Activated CD4-positive, alpha-beta memory T cell treated with anti-CD3 and anti-CD28 coated beads for 36 hours (primary cell): ENCODE measurements at places on chromosomes 6 and 20.

GRCh38 chr20:8344631-8345030 lies 212.6 kb downstream of the PLCB1 start:
- H3K27me3 ChIP-seq = no peaks in the 10 kb centered on the region
- DNase-seq = no peak
- H3K4me3 ChIP-seq = no peak overlapping the region
- no peaks in the 10 kb centered on the region for H3K36me3 ChIP-seq
- no peaks in the 10 kb centered on the region for H3K4me1 ChIP-seq

- peaks cover 1% of the 10 kb centered on the region for H3K36me3 ChIP-seq
- DNase-seq = no peak
- no peaks in the 10 kb centered on the region for H3K27me3 ChIP-seq
- peaks cover 54% of the 10 kb centered on the region for H3K4me1 ChIP-seq
- H3K27ac ChIP-seq = no peak overlapping the region
Measured at GRCh38 chr6:37906121-37906520, 86.6 kb downstream of the ZFAND3 start.

DNA sequence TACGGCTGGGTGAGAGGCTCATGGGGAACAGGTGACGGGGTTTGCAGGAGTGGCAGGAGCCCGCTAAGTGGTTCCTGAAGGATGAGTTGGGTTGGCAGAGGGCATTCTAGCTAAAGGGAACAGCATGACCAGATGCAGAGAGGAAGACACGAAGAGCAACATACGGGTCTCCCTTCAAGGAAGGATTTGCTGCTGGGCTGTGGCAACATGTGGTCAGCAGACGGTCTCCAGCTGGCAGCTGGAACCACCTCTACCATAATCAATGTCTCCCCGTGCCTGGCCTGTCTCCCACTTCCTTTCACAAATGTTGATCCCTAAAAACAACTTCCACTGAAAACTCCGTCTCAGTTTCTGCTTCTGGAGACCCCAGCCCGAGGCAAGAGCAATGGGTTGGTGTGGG lies 80.6 kb upstream of the SULF2 start:
- no peaks in the 10 kb centered on the region for H3K36me3 ChIP-seq
- H3K27ac ChIP-seq = no peak overlapping the region
- peaks cover 13% of the 10 kb centered on the region for H3K27me3 ChIP-seq
- H3K4me3 ChIP-seq = no peak overlapping the region
- H3K4me1 ChIP-seq = no peaks in the 10 kb centered on the region
- DNase-seq = no peak

DNA sequence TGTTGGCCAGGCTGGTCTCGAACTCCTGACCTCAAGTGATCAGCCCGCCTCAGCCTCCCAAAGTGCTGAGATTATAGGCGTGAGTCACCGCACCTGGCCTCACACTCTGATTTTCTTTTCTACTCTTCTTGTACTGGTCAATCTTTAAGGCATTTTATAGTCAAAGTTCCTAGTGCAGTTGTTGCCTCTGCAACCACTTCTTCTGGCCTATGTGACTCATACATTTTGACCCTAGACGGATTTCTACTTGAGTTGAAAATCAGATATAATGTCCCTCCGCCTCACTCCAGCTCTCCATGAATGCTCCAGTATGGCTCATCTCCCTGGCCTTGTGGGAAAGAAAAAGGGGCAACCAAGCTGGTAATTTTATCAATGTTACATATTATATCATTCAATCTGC lies 42.4 kb downstream of the TNFRSF21 start:
- H3K4me3 ChIP-seq = no peak overlapping the region
- no peak for DNase-seq
- no peaks in the 10 kb centered on the region for H3K27me3 ChIP-seq
- H3K4me1 ChIP-seq = no peaks in the 10 kb centered on the region
- H3K36me3 ChIP-seq = no peaks in the 10 kb centered on the region

- no peaks in the 10 kb centered on the region for H3K4me1 ChIP-seq
- DNase-seq = no peak
- no peaks in the 10 kb centered on the region for H3K36me3 ChIP-seq
- H3K4me3 ChIP-seq = no peak overlapping the region
- peaks cover 2% of the 10 kb centered on the region for H3K27me3 ChIP-seq
- H3K27ac ChIP-seq = no peak overlapping the region
Measured at GRCh38 chr20:36794116-36794474, 20.5 kb upstream of the DSN1 start.

- H3K4me1 ChIP-seq = no peaks in the 10 kb centered on the region
- H3K27ac ChIP-seq = no peak overlapping the region
- H3K36me3 ChIP-seq = no peaks in the 10 kb centered on the region
- no peaks in the 10 kb centered on the region for H3K27me3 ChIP-seq
- H3K4me3 ChIP-seq = no peak overlapping the region
- no peak for DNase-seq
Measured at GRCh38 chr20:9087531-9088217, 18.8 kb downstream of the PLCB4 start.

- no peak overlapping the region for H3K4me3 ChIP-seq
- peak overlapping the region; percentile 21 for H3K27ac ChIP-seq
- DNase-seq = no peak
- H3K27me3 ChIP-seq = no peaks in the 10 kb centered on the region
Measured at GRCh38 chr6:166970091-166970490, 13.7 kb upstream of the RNASET2 start.

DNA sequence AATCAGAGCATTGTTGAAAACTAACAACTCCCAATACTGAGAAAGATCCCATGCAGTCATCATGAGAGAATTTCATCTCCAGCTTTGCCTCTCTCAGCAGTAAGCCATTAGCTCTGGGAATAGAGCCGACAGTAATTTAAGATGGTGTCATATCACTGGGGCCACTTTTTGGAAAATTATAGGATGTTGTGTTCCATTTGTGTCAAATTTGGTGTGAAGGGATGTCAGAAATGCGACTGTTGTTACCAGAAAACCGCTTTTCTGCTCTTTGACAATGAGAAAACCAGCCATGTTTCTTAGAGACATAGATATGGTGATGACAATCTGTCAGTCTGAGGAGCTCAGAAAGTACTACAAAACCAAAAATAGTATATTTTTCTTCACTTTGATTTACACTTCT lies 106.3 kb upstream of the KHDRBS2 start:
- no peaks in the 10 kb centered on the region for H3K36me3 ChIP-seq
- no peaks in the 10 kb centered on the region for H3K4me1 ChIP-seq
